ENCODE measurements at places on chromosomes 3 and 15. TPM values are rescaled to one million over a fixed set of nuclear protein-coding genes. Genes with fewer than 3 reads are reported as not detected.

DNA sequence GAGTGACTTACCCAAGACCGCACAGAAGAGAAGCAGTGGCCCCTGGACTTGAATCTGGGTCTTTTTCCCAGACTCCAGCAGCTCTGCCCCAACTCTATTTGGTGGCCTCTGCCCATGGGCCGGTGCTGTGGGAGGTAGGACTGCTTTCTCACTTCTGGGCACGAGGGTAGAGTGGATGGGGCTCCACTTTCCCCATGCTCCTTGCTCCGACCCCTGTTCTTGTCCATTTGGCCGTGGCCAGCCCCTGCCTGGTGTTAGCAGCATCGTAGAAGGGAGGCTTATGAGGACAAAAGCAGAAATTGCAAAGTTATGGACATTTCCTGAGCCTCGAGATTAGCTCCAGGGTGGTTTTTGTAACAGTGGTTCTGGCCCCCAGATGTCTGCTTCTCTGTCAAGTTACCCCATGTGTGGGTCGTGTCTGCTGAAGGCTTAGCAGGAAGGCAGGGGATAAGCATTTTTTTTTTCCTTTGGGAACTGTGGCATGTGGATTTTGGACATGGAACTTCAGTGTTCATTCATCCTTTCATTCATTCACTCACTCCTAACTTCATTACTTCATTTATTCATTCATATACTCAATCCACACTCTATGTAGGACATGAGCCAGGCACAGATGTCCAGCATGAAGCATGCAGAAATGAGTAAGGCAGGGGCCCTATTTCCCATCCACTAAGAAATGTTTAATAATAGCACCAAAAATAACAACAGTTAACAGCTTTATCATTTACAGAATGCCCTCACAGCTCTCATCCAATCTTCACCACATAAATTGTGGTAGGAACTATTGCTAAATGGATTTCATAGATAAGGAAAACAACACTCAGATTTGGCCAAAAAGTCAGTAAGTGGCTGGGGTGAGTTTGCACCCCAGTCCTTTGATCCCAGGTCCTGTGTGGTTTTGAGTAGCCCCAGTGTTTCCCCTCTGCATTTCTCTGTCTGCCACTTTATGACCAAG lies 180.5 kb downstream of the OPA1 start:
- no peaks in the 10 kb centered on the region for H3K36me3 ChIP-seq
- no peak overlapping the region for H3K4me3 ChIP-seq
- no peak overlapping the region for H3K27ac ChIP-seq
- H3K4me1 ChIP-seq = no peaks in the 10 kb centered on the region
- H3K27me3 ChIP-seq = peaks cover 53% of the 10 kb centered on the region

- H3K27me3 ChIP-seq = peaks cover 4% of the 10 kb centered on the region
- H3K4me3 ChIP-seq = no peak overlapping the region
- no peak overlapping the region for H3K27ac ChIP-seq
- no peak for DNase-seq
- H3K4me1 ChIP-seq = peaks cover 10% of the 10 kb centered on the region
Observed at GRCh38 chr3:119628390-119628789, 30.7 kb downstream of the PLA1A start.

DNA sequence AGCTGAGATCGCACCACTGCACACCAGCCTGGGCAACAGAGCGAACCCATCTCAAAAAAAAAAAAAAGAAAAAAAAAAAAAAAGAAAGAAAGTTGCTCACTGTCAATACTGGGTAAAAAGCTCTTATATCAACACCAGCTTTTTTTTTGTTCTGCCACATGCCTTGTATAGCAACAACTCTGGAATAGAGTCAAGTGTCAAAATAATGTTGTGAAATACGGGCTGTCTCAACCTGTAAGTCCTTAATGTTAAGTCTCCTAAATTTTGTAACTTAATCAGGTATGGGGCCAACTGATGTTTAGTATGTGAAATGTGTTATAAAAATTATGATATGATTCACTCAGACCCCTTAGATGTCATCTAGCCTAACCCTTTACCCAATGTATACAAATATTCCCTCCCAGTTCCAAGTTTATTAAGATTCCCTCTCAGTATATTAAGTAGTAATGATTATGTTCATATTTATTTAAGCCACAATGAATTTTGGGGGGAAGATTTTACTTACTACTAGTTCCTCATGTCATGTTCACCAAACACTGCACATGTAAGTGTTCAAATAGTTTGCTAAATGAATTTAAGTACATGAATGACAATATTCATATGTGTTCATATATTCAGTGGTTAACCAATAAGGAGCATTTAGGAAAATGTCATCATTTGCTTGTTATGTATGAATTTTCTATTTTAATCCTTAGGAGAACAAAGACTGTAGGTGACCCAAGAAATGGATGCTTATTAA lies 52.2 kb downstream of the GPR160 start:
- no peak overlapping the region for H3K27ac ChIP-seq
- H3K36me3 ChIP-seq = peaks cover 18% of the 10 kb centered on the region
- no peak for DNase-seq
- H3K4me3 ChIP-seq = no peak overlapping the region

DNA sequence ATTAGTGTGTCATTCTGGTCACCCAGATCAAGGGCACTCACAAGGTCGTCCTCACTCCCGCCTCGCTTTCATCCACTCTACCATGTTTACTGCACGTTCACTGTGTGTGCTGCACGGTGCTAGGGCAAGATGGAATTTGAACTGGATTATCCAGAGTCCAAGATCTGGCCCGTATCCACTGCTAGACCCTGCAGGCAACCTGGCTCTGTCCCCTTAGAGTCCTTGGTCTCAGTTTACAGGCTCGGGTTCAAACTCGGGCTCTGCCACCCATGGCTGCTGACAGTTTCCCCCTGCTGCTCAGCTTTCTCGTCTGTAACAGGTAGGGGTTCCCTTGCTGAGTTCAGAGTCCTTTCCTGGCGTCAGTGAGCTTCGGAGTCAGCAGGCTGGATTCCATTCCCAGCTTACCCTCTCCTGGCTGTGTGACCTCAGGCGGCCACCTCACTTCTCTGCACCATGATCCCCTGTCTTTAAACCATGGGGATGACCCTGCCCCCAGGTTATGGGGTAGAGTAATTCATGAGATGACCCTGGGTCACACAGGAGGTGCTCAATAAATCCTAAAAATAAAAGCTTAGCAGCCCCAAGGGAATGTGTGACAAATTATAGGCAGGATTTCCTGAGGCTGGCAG lies 79.6 kb upstream of the SLC6A6 start:
- H3K27ac ChIP-seq = no peak overlapping the region
- H3K36me3 ChIP-seq = no peaks in the 10 kb centered on the region
- peaks cover 8% of the 10 kb centered on the region for H3K27me3 ChIP-seq
- no peak overlapping the region for H3K4me3 ChIP-seq
- no peak for DNase-seq

The SEMA3G gene
- total RNA-seq = not detected

Data from IMR-90 (cell line).